NCI-H1048 (cell line): ENCODE measurements at places on chromosomes 5 and 9.

GRCh38 chr5:168734620-168735300 lies 155.6 kb upstream of the PANK3 start:
- DNase-seq = no peak

DNA sequence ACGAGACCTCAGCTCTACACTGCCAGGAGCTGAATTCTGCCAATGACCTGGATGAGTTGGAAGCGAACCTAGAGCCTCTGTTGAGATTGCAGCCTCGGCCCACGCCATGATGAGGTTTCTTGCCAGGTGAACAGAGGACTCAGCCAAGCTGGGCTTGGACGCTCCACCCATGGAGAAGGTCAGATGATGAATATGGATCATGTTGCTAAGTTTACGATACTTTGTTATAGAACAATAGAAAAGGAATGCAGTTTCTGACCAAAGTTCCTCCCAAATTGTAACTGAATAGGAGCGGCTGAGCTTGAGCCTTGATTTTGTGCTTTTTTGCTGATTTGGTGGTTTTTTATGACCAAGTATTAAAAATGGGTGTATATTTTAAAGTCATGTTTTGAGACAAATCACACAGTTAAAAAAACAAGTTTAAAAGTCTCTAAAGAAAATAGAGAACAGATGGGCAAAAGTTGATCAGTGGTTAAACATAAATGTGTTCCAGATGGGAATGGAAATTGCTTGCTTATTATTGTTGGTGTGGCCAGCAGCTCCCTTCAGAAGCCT lies 32.9 kb downstream of the ROPN1L start:
- DNase-seq = no peak

DNA sequence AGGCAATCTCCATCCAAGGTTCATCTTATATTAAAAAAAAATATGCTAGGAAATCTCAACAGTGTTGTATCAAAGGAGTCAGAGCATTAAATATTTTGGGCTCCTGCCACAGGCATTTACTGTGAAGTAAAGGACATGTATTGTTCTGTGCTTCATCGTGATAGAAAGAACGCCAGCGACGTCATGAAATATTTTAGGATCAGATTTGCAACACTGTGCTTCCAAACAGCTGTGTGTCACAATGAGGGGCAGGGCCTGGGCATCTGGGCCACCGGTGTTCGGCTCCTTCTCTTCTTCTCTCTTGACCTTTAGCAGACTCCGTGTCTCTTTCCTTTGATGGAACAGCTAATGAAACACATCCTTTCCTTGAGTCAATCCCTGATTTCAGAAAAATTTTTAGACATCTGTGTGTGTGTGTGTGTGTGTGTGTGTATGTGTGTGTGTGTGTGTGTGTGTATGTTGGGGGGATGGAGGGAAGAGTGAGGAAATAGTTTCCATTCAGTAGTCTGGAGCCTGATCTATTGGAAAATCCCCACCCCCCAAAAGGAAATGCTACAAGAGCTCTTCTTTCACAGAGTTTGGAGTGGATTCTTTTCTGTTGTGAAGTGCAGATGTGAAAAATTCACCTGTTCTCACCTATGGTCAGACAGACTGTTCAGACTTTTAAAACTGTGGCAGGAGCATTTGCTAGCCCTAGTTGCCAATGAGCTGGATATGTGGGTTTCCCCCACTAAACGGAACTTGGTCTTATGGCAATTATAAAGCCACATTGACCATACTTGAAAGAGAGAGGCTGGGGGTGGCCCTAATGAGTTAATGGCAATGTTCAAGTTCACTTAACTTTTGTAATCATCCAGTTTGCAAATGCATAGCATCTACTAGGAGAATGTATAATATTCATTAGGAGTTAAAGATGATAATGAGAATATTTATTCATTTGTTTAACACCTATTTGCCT lies 18.1 kb upstream of the TNC start:
- DNase-seq = no peak

DNA sequence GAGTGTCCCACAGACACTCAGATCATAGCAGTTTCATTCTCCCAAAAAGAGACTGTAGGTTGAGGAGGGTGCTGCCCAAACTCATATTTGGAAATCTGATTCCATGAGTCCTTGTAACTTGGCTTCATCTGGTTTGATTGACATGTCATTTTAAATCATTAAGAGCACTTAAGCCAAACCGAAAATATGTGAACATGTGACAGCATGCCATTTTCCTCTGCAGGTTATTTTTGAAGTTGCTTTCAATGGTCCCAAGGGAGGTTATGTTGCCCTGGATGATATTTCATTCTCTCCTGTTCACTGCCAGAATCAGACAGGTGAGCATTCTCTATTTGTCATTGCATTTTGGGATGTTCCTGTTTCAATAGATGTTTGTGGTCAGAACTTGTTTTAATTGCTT lies 87.6 kb downstream of the MAMDC2 start:
- no peak for DNase-seq

GRCh38 chr9:76227156-76227555 lies 167.1 kb downstream of the RFK start:
- no peak for DNase-seq

DNA sequence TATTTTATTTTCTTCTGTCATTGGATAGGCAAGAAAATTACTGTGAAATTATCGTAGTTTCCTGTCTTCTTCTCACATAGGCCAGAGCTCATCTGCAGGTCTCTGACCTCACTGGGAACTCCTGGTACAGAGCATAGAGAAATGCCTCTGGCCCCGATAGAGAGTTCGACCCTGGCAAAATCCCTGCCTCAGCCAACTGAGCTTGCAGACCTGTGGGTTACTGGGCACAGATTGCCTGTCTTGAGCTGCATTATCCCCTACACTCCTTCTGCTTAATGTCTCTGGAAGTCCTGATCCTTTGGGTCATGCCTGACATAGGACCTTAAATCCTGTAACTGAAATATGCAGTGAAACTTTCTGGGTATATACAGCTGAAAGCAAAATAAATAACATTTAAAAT lies 439.3 kb upstream of the CTNND2 start:
- DNase-seq = no peak

GRCh38 chr9:6667633-6668280 lies 22.2 kb upstream of the GLDC start:
- DNase-seq = no peak

- DNase-seq = no peak
Measured at GRCh38 chr9:69433392-69433791, 108.4 kb downstream of the ENTREP1 start.

- no peak for DNase-seq
Measured at GRCh38 chr5:35061211-35061770, 13.5 kb upstream of the AGXT2 start.

DNA sequence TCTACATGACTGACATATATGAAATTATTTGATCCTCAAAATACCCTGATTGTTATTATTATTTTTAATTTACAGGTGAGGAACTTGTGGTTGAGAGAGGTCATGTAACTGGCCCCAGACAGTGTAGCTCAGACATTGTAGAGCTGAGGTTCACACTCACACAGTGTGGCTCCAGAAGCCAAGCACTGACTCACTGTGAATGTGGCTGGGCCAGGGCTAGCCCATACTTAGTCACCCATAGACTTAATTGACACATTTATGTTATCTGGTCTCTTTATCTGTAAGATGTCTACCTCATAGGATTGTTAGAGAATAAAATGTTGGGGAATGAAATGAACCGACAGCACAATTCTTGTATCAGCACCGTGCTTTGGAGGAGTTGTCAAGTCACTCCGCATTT lies 24.9 kb upstream of the CCDC112 start:
- no peak for DNase-seq

GRCh38 chr9:129138476-129139232 lies 27.4 kb downstream of the PTPA start:
- no peak for DNase-seq

DNA sequence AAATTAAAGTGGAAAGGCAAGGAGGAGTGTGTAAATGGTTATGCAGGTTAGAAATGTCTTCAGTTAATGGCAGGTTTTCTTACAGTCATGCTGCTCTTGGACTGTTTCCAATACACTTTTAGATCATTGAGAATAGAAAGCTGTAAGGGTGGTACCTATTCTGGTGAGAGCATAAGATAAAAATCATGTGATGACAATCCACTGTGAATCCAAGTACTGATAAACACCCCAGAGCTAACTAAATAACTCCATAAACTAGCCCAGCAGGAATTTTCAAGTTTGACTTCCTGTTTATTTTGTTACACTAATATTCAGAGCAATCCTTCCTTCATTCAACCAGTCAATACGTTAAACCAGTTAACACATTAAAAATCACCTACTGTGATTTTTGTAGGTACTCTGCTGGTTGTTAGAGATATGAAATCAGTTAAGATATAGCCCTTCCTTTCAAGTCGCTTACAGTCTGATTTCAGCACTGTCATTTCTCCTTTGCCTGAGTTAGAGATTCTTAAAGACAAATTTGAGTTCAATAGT lies 22.6 kb downstream of the VCAN start:
- no peak for DNase-seq

DNA sequence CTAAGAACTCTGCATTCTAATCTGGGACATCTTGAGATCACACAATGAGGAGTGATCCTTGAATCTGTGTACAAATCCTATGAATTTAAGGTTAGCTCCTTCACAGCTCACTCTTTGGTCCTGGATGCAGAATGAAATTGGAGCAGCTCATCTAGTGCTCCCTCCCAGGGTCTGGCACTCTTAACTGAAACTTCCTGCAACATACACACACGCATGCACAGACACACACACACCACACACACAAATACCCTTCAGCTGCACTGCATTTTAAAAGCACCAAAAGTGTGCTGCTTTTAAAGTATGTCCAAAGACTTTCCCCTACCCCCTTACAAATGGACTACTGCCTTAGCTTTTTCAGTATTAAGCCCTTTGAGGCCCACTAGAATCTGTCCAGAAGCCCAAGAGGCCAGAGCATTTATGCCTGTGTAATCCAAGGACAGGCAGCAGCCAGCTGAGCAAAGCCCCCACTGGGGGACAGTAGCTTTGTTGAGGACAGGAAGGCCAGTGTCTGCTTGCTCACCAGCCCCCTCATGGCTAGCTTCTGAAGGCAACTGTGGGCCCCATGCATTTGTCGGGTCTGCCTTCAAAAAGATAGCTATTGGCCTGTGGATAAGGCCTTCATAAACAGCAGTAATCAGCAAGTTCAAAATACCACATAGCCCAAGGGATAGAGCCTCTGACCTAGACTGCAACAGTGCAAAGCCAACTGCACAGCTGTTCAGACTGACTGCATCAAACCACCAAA lies 43.6 kb downstream of the CDO1 start:
- no peak for DNase-seq

DNA sequence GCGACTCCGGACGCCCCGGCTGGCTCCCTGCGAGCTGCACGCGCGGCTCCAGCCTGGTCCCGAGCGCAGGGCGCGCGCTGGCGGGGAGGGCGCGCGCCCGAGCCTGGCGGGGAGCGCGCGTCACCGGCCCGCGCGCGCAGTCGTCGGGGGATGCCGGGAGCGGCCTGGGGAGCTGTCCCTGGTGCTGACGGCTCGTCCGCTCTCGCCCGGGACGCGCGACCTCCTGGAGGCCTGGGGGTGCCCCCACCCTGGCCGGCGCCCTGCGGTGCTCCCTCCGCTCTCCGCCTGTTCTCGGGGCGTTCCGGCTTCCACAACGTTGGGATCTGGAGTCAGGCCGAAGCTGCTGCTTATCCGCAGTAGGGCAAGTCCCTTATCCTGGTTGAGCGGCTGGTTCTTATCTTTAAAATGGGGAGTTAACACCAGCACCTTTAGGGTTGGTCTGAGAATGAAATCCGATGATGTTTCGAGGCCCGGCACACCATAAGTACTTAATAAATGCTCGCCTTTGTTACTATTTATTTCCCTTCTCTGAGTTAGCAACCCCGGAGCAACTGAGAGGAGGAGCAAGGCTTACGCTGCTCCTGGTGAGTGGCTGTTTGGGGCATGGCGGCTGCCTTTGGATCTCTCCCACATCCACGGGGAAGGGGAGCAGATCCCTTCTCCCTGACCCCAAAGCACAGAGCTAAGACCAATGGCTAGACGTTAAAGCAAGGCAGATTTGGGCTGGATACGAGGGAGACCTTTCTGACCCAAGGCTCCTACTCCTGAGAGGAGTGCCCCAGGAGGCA lies at the start of gene FAM163B:
Gene FAM163B (minus strand): TSS at position 79 of the 788 bp plus-strand sequence. CDS start 29,166 bp downstream, outside the sequence.
- DNase-seq = no peak
